Transverse colon (tissue), 4 donors: ENCODE measurements at places on chromosomes 7 and 10. TPM values are rescaled to one million over a fixed set of nuclear protein-coding genes. Genes with fewer than 3 reads are reported as not detected.

Gene RBP3
- not detected for total RNA-seq

Gene SUN3
- total RNA-seq, result not detected

Gene SLC26A3
- total RNA-seq, result 4,526 TPM

Gene POLL
- 31.8 TPM for total RNA-seq

Gene RAPGEF5
- total RNA-seq, result 109 TPM

Gene ZNF425
- total RNA-seq, result 1.8 TPM

Gene LIPM
- total RNA-seq, result not detected

Gene HMX3
- 1.2 TPM for total RNA-seq

DNA sequence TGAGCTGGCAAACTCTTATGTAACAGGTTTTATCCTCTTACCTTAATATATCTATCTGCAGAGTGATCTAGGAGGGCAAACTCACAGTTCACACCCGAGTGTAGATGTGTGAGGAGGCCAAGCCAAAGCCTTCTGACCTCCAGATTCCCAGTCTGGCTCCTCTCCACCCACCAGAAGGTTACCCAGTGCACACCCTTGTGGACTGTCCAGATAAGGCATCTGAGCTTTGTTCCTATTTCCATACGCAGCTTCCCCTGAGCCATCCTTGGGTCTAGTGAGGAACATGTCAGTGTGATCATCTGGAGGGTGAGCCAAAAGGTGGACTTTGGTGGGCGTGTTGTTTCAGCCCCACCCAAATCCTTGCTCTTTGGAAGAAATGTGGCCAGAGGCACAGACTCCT is 203.0 kb upstream of the MEOX2 start:
- DNase-seq, result no peak
- H3K4me3 ChIP-seq, result no peak overlapping the region
- H3K27me3 ChIP-seq, result no peaks in the 10 kb centered on the region
- no peaks in the 10 kb centered on the region for H3K4me1 ChIP-seq

GRCh38 chr7:18610331-18610948 is 114.9 kb downstream of the HDAC9 start:
- H3K27me3 ChIP-seq, result no peaks in the 10 kb centered on the region
- no peak for DNase-seq
- no peak overlapping the region for H3K4me3 ChIP-seq
- H3K36me3 ChIP-seq, result no peaks in the 10 kb centered on the region
- H3K4me1 ChIP-seq, result no peaks in the 10 kb centered on the region

DNA sequence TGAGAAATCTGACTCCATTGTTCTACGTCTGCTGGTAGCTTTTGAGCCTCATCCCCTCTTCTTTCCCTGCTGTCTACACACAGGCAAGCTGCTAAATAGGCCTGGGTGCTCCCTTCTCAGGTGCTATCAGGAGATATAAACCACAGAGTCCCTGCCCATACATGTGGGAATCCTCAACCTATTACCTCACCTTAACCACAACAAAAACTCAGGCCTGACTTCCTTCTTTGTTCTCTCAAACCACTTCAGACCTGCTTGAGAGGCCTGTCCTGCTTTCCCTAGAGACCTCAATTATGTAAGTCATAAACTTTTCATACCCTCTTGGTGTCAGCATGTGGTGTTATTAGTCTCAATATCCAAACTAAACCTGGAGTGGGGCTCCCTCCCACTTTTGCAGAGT is 75.0 kb upstream of the MAGI2 start:
- H3K4me1 ChIP-seq, result no peaks in the 10 kb centered on the region
- H3K36me3 ChIP-seq, result no peaks in the 10 kb centered on the region
- no peak for DNase-seq

DNA sequence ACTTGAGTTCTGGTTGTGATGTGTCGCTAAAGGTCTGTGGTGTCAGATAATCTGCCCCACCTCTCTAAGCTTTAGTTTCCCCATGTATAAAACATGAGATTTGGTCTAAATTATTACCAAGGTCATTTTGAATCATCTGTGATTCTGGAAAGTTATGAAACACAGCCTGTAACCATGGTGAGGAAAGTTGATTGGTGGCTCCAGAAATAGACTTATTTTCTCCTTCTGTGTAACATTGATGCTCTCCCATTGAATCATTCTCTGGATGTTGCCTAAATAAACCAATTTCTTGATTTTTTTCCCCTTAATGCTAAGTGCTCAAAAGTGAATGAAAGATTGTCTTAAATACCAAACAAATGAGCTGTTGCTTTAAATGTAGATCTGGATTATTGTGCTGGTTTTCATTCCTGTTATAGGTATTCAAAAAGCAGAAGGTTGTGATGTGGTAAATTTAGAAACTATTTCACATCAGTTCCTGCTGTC is 30.0 kb upstream of the PCGF5 start:
- no peaks in the 10 kb centered on the region for H3K27me3 ChIP-seq
- no peak for DNase-seq
- no peaks in the 10 kb centered on the region for H3K36me3 ChIP-seq
- H3K4me1 ChIP-seq, result no peaks in the 10 kb centered on the region
- no peak overlapping the region for H3K4me3 ChIP-seq

DNA sequence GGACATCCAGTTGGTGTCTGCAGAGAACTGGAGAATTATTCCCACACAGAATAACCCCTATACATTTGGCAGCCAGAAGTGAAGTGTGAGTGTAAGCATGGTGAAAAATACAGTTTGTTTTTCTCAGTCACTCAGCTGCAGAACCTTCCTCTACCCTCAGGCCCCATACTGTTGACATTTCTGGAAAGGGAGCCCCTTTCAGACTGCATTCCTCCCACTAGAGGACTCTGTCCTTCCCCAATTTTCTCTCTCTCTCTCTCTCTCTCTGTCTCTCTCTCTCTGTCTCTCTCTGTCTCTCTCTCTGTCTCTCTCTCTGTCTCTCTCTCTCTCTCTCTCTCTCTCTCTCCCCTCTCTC is 86.8 kb upstream of the STEAP1B start:
- H3K27me3 ChIP-seq, result no peaks in the 10 kb centered on the region
- no peak for DNase-seq
- no peaks in the 10 kb centered on the region for H3K4me1 ChIP-seq
- H3K27ac ChIP-seq, result no peak overlapping the region
- no peak overlapping the region for H3K4me3 ChIP-seq
- H3K36me3 ChIP-seq, result no peaks in the 10 kb centered on the region

GRCh38 chr10:129939416-129940275 is 24.4 kb downstream of the EBF3 start:
- H3K4me1 ChIP-seq, result no peaks in the 10 kb centered on the region
- no peak overlapping the region for H3K27ac ChIP-seq
- H3K27me3 ChIP-seq, result no peaks in the 10 kb centered on the region
- H3K36me3 ChIP-seq, result no peaks in the 10 kb centered on the region

- no peak for DNase-seq
- H3K36me3 ChIP-seq, result no peaks in the 10 kb centered on the region
- H3K27ac ChIP-seq, result no peak overlapping the region
- no peaks in the 10 kb centered on the region for H3K4me1 ChIP-seq
Measured at GRCh38 chr7:138129551-138130165, 53.4 kb downstream of the AKR1D1 start.

DNA sequence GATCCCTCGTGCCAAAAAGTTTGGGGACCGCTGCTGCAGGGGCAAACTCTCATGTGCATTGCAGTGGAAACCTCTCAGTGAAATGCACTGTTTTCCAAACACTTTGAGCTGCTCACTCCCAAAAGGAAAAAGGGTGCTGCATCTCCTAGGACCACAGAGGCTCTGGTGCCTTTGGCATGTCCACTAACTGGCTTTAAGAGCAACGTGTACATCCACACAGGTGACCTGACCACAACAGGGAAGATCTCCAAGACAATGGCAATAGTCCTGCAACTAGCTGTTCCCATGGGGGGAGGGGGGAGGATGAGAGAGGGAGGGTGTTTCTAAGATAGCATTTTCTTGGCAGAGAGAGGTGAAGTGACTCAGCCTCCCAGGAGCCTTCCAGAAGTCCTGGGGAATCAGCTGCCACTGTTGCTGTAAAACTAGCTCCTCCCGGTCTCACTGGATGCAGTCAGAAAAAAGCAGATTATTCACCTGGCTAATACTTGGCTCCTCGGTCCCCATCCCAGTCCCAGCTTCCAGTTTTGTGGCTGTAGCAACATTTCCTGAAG is 181.7 kb downstream of the HECW1 start:
- H3K27ac ChIP-seq, result no peak overlapping the region
- H3K4me3 ChIP-seq, result no peak overlapping the region
- no peaks in the 10 kb centered on the region for H3K36me3 ChIP-seq
- no peaks in the 10 kb centered on the region for H3K27me3 ChIP-seq

DNA sequence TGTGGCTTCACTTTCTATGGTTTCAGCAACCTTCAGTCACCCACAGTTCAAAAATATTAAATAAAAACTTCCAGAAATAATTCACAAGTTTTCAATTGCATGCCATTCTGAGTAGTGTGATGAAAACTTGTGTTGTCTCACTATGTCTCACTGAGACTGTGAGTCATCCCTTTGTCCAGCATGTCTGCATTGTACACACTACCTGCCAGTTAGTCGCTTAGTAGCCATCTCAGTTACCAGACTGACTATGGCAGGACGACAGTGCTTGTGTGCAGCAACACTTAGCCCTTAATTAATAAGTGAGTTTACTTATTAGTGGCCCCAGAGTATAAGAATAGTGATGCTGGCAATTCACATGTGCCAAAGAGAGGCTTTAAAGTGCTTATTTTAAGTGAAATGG is 22.5 kb downstream of the CCDC186 start:
- H3K4me3 ChIP-seq, result no peak overlapping the region
- no peak for DNase-seq
- H3K4me1 ChIP-seq, result no peaks in the 10 kb centered on the region
- H3K27ac ChIP-seq, result no peak overlapping the region
- H3K36me3 ChIP-seq, result no peaks in the 10 kb centered on the region

- no peaks in the 10 kb centered on the region for H3K36me3 ChIP-seq
- no peak for DNase-seq
- no peak overlapping the region for H3K27ac ChIP-seq
- no peak overlapping the region for H3K4me3 ChIP-seq
Measured at GRCh38 chr10:106903180-106903579, 261.3 kb downstream of the SORCS1 start.

GRCh38 chr10:132178672-132179545 is 7.8 kb upstream of the DPYSL4 start:
- no peaks in the 10 kb centered on the region for H3K36me3 ChIP-seq
- peaks cover 55% of the 10 kb centered on the region for H3K27me3 ChIP-seq
- H3K4me1 ChIP-seq, result no peaks in the 10 kb centered on the region
- H3K27ac ChIP-seq, result no peak overlapping the region
- H3K4me3 ChIP-seq, result no peak overlapping the region

- no peaks in the 10 kb centered on the region for H3K36me3 ChIP-seq
- H3K4me3 ChIP-seq, result no peak overlapping the region
- DNase-seq, result no peak
- H3K27ac ChIP-seq, result no peak overlapping the region
- no peaks in the 10 kb centered on the region for H3K27me3 ChIP-seq
Measured at GRCh38 chr7:14807507-14807906, 95.0 kb downstream of the DGKB start.

- no peak for DNase-seq
- no peak overlapping the region for H3K4me3 ChIP-seq
- H3K36me3 ChIP-seq, result no peaks in the 10 kb centered on the region
- H3K27ac ChIP-seq, result no peak overlapping the region
- H3K27me3 ChIP-seq, result peaks cover 6% of the 10 kb centered on the region
Measured at GRCh38 chr7:154875297-154875696, 127.6 kb downstream of the PAXIP1 start.

DNA sequence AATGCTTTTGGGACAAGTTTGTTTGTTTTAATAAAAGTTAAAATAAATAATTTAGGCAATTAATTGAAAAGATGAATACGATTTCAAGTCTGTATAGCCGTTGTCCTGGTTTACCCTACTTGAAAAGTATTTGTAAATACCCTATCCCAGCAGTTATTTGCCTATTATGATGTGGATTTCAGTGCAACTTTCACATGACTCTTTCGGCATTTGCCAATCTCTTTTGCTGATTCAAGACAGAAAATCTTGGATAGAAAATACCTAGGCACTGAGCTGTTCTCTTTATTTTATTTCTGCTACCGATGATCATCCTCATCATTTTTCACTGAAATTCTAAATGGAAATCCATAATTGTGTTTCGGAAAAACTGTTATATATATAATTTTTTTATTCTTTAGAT is 125.9 kb upstream of the FZD8 start:
- no peak overlapping the region for H3K27ac ChIP-seq
- H3K27me3 ChIP-seq, result no peaks in the 10 kb centered on the region
- no peak for DNase-seq
- no peak overlapping the region for H3K4me3 ChIP-seq
- peaks cover 17% of the 10 kb centered on the region for H3K4me1 ChIP-seq

DNA sequence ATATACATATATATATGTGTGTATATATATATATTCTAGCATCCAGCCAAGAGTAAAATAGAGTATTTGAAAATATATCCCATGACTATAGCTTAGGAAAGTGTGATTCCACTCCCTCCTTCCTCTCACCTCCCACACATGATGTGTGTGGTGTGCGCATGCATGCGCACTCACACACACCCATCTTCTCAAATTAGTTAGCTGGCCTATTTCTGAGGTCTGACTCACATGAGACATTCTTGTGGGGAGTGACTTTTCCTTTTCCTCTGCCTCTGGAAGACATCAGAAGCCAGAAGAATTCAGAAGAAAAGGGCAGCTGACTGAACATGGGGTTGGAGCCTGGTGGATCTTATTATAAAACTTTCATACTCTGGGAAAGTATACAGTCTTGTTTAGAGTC is 793.5 kb upstream of the ZNF722 start:
- no peak for DNase-seq
- H3K4me3 ChIP-seq, result no peak overlapping the region
- no peaks in the 10 kb centered on the region for H3K4me1 ChIP-seq
- no peak overlapping the region for H3K27ac ChIP-seq
- no peaks in the 10 kb centered on the region for H3K36me3 ChIP-seq

DNA sequence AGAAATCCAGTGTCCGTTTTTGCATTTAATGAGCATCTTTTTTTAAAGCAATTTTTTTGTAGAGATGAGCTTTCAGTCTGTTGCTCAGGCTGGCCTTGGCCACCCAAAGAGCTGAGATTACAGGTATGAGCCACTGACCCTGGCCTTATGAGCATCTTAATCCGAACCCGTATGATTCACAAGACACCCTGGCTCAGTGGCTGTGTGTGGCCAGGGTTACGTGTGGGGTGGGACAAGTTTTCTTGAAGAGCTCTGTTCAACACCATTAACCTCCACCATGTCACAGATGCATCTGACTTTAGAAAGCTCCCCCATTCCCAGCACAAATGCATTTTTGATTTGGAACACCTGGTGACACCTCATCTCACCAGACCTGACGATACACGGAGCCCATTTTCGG is 166.5 kb upstream of the PITRM1 start:
- H3K27ac ChIP-seq, result no peak overlapping the region
- H3K36me3 ChIP-seq, result no peaks in the 10 kb centered on the region
- no peak for DNase-seq

DNA sequence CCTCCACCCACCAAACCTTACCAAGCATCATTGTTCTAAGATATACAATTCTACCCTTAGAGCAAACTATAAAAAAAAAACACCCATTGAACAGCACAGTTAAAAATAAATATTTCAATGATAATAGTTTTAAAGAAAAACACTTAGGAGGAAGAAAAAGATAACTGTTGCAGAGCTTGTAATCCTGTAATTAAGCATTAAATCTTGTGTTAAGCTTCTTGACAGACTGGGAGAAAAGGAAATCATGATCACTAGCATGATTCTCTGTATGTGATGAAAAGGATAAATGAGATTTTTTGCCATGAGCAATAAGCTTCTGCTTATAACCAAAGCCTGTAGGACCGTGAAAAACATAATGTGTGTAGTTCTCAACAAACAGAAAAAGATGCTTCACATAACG is 289.8 kb downstream of the CACNA2D1 start:
- no peaks in the 10 kb centered on the region for H3K36me3 ChIP-seq
- H3K27ac ChIP-seq, result no peak overlapping the region
- no peak overlapping the region for H3K4me3 ChIP-seq
- no peaks in the 10 kb centered on the region for H3K27me3 ChIP-seq
- no peaks in the 10 kb centered on the region for H3K4me1 ChIP-seq
